ENCODE measurements at places on chromosomes 1 and 21.

- H3K4me3 ChIP-seq: peak overlapping the region; percentile 73
- H3K27me3 ChIP-seq: peaks cover 20% of the 10 kb centered on the region
- peaks cover 24% of the 10 kb centered on the region for H3K4me1 ChIP-seq
- no peaks in the 10 kb centered on the region for H3K36me3 ChIP-seq
- peak; percentile 88 for DNase-seq
- peak overlapping the region; percentile 79 for H3K27ac ChIP-seq
Observed at GRCh38 chr1:26820784-26821269, 5.7 kb upstream of the ZDHHC18 start.

DNA sequence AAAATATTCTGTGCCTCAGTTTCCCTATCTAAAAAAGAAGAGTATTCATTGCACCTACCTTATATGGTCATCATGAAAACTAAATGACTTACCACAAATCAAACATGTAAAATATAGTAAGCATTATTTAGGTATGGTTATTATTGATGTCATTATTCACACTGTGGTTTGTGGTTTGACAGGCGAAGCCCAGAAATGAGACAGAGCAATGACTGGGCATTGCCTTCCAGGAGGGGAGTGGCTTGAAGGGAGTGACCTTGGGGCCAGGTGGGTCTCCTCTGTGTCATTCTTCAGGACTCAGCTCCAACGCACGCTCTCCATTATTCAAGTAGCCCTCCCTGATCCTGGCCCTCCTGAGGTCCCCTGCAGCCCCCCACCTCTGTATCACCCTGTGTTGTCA lies 133.7 kb downstream of the DMRTA2 start:
- H3K4me1 ChIP-seq: no peaks in the 10 kb centered on the region
- H3K4me3 ChIP-seq: no peak overlapping the region
- H3K27ac ChIP-seq: no peak overlapping the region
- no peak for DNase-seq
- H3K27me3 ChIP-seq: peaks cover 20% of the 10 kb centered on the region

DNA sequence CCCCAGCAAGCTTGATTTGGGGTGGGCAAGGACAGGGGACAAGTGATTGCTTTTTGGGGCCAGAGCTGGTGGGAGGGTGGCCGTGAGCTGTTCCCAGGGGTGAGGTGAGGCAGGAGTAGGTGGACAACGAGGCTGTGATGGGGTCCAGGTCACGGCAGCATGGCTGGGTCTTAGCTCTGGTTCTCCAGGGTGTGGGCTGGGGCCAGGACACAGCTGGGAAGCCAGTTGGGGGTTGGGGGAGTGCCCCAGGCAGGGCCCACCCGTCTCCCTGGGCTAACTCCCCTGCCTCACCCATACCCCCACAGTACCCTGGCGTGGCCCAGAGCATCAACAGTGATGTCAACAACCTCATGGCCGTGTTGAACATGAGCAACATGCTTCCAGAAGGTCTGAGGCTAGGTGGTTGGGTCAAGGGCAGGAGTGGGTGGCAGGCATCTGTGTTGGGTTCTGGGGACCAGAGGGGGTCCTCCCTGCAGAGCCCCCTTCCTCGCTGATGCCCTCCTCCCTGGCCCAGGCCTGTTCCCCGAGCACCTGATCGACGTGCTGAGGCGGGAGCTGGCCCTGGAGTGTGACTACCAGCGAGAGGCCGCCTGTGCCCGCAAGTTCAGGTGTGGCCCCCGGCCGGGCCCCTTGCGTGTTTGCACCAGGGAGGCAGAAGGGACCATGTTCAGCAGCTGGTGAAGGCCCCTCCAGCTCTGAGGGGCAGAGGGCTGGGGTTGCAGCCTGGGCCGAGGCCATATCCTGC lies 43.3 kb downstream of the COQ8A start:
- H3K27me3 ChIP-seq: no peaks in the 10 kb centered on the region
- H3K27ac ChIP-seq: no peak overlapping the region
- H3K4me1 ChIP-seq: no peaks in the 10 kb centered on the region
- DNase-seq: no peak

- H3K27me3 ChIP-seq: peaks cover 8% of the 10 kb centered on the region
- DNase-seq: no peak
- no peak overlapping the region for H3K4me3 ChIP-seq
- H3K27ac ChIP-seq: no peak overlapping the region
- H3K36me3 ChIP-seq: no peaks in the 10 kb centered on the region
Observed at GRCh38 chr1:68332041-68332440, 99.7 kb upstream of the WLS start.

DNA sequence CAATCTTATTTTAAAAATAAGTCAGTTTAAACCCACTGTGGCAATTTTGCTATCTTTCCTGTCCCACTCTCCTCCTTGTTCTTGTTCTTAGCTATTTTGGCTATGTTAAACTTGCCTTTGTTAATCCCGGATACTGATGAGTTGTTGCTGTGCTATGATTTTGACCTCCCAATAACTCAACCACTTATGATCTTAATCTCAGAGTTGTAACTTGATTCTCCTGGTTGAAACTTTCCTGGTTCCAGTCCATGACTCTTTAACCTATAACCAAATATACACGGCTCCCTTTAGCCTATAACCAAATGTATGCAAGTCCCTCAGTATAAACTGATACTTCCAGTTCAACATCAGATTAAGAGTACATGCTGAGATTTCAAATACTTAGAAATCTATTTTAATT lies 15.6 kb upstream of the ACADM start:
- DNase-seq: no peak
- no peaks in the 10 kb centered on the region for H3K36me3 ChIP-seq
- no peak overlapping the region for H3K4me3 ChIP-seq
- H3K4me1 ChIP-seq: no peaks in the 10 kb centered on the region

- no peak overlapping the region for H3K4me3 ChIP-seq
- no peaks in the 10 kb centered on the region for H3K27me3 ChIP-seq
- DNase-seq: no peak
- H3K27ac ChIP-seq: no peak overlapping the region
Observed at GRCh38 chr1:203807196-203807595, 11.8 kb downstream of the ZBED6 start.

DNA sequence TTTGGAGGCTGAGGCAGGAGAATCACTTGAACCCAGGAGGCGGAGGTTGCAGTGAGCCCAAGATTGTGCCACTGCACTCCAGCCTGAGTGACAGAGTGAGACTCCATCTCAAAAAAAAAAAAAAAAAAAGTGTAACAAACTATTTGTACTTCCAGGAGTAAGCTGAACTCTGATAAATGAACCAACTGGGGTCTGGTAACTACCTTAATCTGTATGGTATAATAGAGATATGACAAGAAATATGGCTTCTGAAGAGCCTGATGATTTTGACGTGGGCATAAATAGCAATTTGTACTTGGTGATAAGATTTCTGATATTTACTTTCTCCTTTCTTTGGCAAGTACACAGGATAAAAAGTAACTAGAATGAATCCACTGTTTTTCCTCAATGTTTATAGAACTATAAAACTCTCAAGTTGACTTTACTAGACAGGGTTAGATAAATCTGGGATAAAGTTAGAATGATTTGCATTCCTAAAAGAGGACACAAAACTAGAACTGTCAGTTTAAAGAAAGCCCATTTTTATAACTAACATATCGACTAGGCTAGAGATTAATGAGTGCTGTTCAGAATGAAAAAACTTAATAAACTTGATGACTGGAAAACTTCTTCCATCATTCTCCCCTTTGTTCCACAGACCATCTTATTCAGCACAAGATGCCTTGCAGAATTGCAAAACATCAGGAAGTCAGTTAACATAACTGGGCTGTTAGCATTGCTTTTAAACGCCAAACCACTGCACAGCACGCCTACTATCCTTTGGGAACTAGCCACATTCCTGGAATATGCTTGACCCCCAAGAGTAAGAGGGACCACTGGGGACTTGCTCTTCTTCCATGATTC lies 51.5 kb upstream of the EDARADD start:
- DNase-seq: no peak
- no peaks in the 10 kb centered on the region for H3K27me3 ChIP-seq
- no peak overlapping the region for H3K27ac ChIP-seq
- H3K4me1 ChIP-seq: no peaks in the 10 kb centered on the region
- H3K36me3 ChIP-seq: no peaks in the 10 kb centered on the region

- H3K27ac ChIP-seq: peak overlapping the region; percentile 27
- H3K36me3 ChIP-seq: peaks cover 15% of the 10 kb centered on the region
- DNase-seq: no peak
Observed at GRCh38 chr21:15797577-15798363, 68.0 kb downstream of the USP25 start.

GRCh38 chr1:4137621-4138415 lies 237.7 kb upstream of the C1orf174 start:
- DNase-seq: no peak
- peaks cover 13% of the 10 kb centered on the region for H3K4me1 ChIP-seq
- H3K27me3 ChIP-seq: peaks cover 28% of the 10 kb centered on the region
- no peak overlapping the region for H3K4me3 ChIP-seq
- no peak overlapping the region for H3K27ac ChIP-seq
- no peaks in the 10 kb centered on the region for H3K36me3 ChIP-seq

DNA sequence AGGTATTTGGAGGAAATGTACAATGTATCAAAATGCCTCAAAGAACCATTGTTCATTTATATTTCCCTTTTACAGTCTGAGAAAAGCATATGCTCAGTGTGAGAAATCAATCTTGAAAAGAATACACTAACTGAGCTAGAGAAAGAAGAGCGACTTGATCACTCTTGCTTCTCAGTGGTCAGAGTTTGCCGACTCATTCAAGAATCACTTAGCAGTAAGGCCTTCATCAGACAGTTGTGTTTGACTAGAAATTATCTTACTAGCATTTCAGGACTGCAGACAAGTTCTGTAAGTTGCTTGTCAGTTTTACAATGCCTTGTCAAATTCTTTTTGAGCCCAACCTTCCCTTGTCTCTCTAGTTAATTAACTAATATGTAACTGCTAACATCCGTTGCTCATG lies 12.9 kb downstream of the RGS18 start:
- H3K27ac ChIP-seq: no peak overlapping the region
- no peaks in the 10 kb centered on the region for H3K4me1 ChIP-seq
- no peaks in the 10 kb centered on the region for H3K36me3 ChIP-seq
- DNase-seq: no peak
- H3K27me3 ChIP-seq: no peaks in the 10 kb centered on the region

DNA sequence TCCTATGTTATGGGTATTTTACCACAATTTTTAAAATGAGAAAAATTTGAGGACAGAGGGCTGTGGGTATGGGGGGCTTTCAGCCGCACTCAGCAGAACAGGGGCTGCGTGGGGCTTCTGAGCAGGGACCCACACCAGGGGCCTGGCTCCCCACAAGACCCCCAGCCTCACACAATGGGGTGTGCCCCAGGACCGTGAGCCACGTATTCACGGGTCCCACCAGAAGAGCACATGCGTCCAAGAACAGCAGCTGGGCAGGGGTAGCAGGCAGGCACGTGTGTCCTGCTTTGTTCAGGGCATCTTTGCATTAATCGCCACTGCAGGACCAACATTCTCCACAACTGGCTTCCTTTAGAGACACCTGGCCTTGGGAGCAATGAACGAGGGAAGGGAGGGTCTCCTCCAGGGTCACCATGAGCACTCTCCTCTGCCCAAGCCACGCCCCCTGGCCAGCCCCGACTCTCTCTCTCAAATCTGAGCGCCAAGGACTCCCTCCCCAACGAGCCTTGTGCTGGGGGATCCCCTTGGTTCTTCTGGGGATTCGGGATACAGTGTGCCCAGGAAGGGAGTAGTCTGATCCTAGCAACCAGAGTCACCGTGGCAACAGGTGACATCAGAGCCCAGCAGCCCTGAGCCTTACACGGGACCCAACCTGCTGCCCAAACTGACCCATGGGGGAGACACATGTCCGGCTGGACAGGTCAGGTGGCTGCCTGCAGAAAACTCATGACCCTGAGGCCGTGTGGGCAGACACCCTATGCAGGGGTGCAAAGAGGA lies 7.4 kb upstream of the ARF1 start:
- H3K27ac ChIP-seq: no peak overlapping the region
- H3K36me3 ChIP-seq: no peaks in the 10 kb centered on the region
- H3K27me3 ChIP-seq: no peaks in the 10 kb centered on the region
- H3K4me3 ChIP-seq: no peak overlapping the region

DNA sequence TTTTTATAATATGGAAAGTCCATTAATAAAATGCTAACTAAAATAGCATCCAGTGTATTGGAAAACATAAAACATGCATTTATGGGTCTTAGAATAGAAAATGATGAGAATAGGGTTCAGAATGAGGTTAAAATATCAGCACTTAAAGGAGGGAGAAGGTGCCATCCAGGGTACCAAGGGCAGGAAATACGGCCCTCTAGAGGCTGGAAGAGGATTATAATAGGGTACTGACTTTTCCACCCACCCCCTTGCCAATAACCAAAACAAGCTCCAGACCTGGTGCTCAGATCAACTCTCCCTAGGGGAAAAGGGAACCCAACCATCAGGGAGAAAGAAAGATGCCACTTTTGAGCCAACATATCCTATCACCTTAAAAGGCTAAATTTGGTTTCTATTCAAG lies 26.7 kb downstream of the ASTN1 start:
- peak overlapping the region; percentile 9 for H3K27ac ChIP-seq
- DNase-seq: no peak
- no peaks in the 10 kb centered on the region for H3K36me3 ChIP-seq
- no peak overlapping the region for H3K4me3 ChIP-seq
- H3K4me1 ChIP-seq: peaks cover 5% of the 10 kb centered on the region
- no peaks in the 10 kb centered on the region for H3K27me3 ChIP-seq

GRCh38 chr1:59188413-59189213 lies 108.3 kb upstream of the FGGY start:
- DNase-seq: no peak
- peaks cover 7% of the 10 kb centered on the region for H3K36me3 ChIP-seq
- no peaks in the 10 kb centered on the region for H3K4me1 ChIP-seq
- peaks cover 13% of the 10 kb centered on the region for H3K27me3 ChIP-seq

DNA sequence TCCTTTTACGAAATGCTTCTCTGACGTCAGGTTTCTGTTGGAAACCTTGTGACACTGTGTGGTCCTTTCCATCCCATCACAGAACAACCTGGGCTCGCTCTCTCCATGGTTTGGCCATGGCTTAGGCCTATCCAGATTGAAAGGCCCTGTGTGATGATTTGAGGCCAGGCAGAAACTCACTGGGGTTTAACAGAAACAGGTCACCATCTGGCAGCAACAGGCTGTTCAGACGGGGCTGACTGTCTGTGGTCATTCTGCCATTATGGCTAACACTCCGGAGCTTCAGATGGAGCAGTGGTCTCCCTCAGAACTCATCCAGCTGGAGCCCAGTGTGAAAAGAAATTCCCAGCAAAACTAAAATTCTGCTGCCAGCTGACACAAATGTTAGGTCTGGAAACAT lies 9.3 kb downstream of the PLEKHM2 start:
- H3K4me1 ChIP-seq: peaks cover 60% of the 10 kb centered on the region
- no peak for DNase-seq
- H3K36me3 ChIP-seq: no peaks in the 10 kb centered on the region
- no peak overlapping the region for H3K4me3 ChIP-seq
- no peaks in the 10 kb centered on the region for H3K27me3 ChIP-seq

DNA sequence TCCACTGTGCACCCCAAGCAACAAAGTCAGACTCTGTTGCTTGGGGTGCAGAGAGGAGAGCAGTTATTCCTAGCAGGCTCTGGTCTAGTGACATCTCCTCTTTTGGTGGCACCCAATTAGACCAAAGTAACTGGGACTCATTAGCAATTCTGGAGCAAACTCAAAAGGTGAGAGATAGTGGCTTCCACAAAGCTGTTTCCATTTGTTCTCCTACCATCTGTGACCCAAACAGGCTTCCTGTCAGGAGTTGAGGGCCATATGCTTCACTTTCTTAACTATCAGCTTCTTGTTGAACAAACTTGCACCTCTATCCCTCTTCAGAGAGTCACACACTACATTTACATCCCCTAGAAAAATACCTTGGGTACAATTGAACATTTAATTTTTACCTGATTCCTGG lies 1.5 kb upstream of the ATXN7L2 start:
- no peak overlapping the region for H3K4me3 ChIP-seq
- H3K27me3 ChIP-seq: peaks cover 41% of the 10 kb centered on the region
- H3K4me1 ChIP-seq: peaks cover 28% of the 10 kb centered on the region
- H3K36me3 ChIP-seq: no peaks in the 10 kb centered on the region
- DNase-seq: no peak
- H3K27ac ChIP-seq: no peak overlapping the region
